ENCODE measurements at places on chromosomes 3 and 15.

DNA sequence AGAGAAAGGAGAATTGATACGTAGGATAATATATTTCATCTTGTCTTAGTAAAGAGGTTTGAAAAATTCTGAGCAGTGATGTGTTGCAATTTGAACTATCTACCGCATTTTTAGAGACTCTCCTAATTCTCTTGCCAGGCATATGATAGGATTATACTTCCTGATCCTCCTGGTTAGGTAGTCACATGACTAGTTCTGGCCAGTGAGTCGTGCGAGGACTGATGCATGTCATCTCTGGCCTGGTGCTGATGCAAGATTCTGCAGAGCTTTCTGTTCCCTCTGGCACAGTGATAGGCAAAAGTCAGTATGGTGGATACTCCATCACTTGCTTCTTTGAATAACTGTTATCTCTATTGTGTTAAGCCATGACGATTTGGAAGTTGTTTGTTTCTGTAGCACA lies 277.6 kb upstream of the NAALADL2 start:
- no peak for DNase-seq

DNA sequence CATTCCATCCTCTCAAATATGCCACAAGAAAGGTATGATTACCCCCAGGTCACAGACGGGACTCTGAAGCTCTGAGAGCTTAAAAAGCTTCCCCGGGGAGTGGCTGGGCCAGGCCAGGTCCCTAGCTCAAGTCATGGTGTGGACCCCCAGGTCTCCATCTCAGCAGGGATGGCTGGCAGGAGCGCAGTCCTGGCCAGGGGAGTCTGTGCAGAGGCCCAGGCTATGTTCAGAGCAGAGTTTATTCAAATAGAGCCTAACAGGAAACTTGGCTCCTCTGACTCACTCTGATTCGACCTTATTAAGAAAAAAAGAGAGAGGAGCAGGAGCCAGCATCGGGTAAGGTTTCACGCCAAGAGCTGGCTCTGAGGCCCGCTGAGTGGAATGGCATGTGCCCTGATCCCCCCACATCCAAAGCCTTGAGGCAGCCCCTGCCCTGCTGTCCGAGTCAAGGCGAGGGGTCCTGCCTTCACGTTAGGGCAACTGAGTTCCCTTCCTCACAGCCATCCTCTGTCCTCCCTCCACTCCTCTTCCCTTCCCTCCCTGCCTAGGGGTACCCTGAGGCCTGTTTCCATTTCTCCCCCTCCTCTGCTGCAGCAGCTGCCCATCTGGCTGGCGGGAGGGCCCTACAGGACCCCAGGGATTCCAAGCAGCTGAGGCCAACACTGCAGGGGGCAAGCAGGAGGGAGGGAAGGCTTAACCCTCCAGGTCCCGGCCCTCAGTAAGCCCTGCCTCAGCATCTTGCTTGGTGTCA lies 1.9 kb upstream of the LOXL1 start:
- DNase-seq, result no peak

GRCh38 chr3:6262010-6262409 lies 598.9 kb upstream of the GRM7 start:
- DNase-seq, result peak; percentile 47

DNA sequence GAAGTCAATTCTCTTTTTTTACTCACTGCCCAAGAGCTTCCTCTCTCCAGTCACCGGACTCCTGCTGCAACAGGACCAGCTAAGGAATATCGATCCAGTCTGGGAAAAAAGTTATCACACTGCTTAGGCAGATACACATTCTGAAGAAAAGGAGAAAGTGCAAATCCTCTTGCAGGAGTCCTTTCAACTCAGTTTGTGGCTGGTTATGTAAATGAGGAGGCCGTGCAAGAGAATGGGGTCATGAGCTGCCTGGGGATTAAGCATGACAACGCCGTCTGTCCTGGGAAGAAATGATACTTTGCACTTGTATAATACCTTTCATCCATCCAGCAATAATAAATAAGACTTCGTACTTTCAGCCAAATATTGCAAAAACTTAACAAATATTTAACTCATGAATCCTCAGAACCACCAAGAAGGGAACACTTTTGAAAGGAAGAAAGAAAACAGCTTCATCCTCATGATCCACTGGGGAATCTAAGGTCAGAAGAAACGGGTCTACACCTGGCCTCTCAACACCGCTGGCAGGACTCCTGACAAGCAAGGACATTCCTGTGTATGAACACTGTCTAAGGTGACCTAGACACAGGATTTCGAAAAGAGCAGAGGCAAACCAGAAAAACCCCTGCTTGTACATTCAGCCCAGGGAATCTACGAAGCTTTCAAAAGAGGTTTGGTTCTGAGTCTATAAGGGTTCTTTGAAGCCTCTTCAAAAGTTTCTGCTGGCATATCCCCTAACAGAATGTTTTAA lies 13.1 kb upstream of the WWTR1 start:
- no peak for DNase-seq

DNA sequence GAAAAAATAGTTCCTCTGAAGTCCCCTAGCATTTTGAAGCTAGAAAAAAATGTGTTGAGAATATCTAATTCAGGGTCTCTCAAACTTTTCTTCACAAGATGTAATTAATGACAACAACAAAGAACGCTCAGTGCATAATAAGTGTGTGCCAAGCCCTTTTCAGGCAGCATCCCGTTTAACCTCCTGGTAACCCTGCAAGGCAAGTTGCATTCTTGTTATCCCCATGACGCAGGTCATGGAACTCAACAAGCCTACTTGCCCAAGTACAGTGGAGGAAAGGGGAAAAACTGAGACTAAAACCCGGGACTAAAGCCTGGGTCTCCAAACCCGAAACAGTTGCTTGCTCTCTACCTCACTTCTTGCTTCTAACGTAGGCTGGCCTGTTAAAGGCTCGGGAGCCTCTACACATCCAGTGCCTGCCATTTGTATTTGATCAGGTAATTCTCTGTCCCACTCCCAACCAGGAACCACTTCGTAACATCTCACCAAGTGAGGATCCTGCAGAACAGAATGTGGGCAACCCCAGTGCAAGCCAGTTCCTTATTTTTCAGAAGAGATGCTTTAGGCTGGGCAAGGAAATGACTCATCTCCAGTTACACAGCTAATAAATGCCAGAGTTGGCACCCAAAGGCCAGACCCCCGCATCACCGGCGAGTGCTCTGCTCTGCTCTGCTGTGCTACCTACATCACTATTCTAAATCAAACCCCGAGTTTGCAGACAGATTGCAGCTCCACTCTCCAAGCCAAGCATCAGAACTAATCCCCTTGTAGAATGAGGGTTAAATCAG lies 28.3 kb downstream of the LMCD1 start:
- DNase-seq, result no peak

GRCh38 chr15:39031596-39031995 lies 467.0 kb upstream of the RASGRP1 start:
- no peak for DNase-seq

GRCh38 chr15:72970933-72971760 lies 81.1 kb upstream of the NEO1 start:
- DNase-seq, result no peak

GRCh38 chr3:108780235-108780634 lies 23.0 kb upstream of the RETNLB start:
- no peak for DNase-seq

GRCh38 chr15:91881569-91882297 lies 28.2 kb downstream of the SLCO3A1 start:
- DNase-seq, result no peak

DNA sequence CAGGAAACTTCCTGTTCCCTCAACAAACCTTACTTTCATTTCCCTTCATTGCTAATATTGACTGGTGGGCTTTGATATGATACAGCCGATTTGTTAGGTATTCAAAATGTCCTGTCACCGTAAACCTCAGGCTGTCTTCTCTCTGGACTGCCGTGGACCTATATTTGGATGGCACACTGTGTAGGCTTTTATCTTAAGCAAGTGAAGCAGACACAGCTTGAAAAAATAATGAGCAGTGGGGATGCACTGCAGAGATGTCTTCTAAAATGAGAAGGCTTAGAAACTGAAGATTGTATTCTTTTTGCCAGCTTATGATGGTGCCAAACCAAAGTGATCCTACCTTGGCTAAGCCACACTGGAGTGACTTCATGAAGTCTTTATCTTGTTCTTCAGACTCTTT lies 266.3 kb downstream of the NR1D2 start:
- no peak for DNase-seq

- DNase-seq, result no peak
These were observed 1.2 kb upstream of the RYK start for GRCh38 chr3:134251731-134252391.

DNA sequence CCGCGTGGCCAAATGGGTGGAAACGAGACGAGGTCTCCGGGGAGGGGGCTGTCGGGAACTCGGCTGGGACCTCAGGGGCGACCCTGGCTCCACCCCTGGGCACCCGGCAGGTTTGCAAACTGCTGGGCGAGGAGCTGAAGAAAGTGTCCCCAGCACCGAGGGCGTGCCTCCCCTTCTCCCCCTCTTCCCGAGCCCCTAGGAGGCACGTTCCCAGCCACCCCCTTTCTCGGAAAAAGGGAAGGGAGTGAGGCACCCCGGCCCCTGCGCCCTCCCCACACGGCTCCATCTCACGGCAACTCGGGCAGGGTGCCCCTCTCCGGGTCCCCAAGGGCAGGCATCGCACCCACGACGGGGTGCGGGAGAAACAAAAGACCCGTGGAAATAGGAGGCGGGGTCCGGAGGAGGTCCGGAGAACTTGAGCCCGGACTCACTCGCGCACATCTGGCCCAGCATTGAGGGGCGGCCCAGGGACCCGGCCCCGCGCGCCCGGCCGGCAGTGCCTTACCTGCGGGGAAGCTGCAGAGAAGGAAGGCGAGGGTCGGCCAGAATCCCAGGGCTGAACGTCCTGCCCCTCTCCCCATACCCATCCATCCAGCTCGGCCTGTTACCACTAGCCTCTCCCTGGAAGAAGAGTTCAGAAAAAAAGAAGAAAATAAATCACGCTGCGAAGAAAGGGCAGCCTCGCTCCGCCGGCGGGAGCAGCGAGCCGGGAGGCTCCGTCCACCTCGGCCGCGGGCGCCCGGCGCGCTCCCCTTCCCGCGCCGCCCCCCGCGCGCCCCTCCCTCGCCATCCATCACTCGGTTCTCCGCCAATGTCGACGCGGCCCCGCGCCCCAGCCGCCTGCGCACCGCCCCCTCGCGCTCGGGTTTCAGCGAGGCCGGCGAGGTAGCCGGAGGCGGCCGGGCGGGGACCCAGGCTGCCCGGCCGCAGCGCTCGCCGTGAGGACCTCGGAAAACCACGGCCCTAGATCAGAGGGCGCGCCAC lies 16.3 kb downstream of the RGMA start:
- DNase-seq, result no peak

DNA sequence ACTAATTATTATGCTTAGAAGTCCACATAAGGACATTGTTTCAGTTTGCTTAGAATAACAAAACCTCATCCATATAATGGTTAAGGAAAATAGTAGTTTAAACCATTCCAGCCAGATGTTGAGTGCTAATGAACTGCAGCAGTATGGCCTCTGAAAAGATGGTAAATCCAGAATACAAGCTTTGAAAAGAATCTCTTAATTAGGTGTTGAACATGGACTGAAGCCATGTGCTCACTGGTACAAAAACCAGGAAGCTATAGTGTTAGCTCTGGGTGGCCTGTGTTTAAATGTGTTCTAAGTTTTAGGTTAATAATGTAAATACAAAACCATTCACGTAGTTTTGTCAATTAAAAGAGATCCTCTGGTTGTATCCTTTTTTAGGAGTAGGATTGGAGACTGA lies 78.2 kb downstream of the GALK2 start:
- no peak for DNase-seq

GRCh38 chr3:66276705-66277274 lies 56.0 kb downstream of the SLC25A26 start:
- no peak for DNase-seq

- no peak for DNase-seq
These were observed 28.7 kb downstream of the ARID3B start for GRCh38 chr15:74569731-74570070.

DNA sequence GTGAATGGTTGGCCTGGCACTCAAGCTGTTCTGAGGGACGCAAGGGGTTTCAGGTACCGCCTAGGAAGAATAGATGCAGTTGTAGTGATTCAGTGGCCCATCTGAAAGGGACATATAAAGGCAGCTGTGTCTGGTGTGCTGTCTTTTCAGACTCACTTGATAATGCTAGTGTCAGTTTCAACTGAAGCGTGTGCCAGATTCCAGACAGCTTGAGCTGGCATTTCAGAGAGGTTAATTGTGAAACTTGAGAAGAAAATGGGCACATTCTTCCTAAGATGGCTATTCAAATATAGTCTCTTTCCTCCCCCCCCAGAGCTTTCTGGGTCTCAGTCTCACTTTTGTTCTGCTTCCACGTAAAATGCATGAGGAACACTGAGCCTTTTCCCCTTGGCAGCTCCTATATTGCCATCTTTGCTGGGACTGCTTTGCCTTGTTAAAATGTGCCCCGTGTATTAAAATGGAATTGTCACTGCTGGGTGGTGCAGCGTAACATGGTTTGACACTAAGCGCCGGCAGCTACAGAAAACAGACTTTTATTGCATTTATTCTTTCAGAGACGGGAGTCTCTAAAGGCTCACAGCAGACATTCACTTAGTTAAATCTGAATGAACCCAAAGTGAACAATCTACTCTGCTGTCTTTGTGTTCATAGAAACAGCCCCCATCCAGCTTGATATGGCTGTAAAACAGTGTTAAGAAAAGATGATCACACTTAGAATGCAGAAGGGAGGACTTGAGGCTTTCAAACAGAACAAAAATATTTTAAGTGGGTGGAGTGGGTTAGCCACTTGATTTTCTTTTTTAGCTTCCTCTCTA lies 478.7 kb downstream of the RBMS3 start:
- DNase-seq, result no peak

DNA sequence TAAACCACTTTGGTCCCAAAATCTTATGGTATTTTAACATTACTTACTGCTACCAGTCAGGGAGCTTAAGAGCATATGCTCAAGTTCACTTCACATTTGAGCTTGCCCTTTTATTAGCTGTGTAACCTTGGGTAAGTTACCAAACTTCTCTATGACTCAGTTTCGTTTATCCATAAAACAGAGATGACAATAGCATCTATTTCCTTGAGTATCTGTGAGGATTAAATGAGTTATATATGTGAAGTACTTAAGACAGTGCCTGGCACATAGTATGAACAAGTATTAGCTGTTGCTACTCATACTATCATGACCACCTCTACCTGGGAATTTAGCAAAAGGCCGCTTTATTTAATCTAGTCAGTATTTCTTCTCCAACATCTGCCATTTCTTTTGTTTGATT lies 5.9 kb downstream of the ATOSA start:
- DNase-seq, result peak; percentile 7

All from NCI-H774 (cell line).